Activated naive CD8-positive, alpha-beta T cell treated with anti-CD3 and anti-CD28 coated beads, Interleukin-2, amount 10 ng/mL, durations not matched to agents 7 days and 5 days (primary cell): ENCODE measurements at places on chromosomes 1 and 21. TPM values are rescaled to one million over a fixed set of nuclear protein-coding genes. Genes with fewer than 3 reads are reported as not detected.

RAVER2 gene
- total RNA-seq, result 9.2 TPM

RGS13 gene
- 0.08 TPM for total RNA-seq

KIF26B gene
- total RNA-seq, result not detected

PPIAL4G gene
- 1.8 TPM for total RNA-seq

DNA sequence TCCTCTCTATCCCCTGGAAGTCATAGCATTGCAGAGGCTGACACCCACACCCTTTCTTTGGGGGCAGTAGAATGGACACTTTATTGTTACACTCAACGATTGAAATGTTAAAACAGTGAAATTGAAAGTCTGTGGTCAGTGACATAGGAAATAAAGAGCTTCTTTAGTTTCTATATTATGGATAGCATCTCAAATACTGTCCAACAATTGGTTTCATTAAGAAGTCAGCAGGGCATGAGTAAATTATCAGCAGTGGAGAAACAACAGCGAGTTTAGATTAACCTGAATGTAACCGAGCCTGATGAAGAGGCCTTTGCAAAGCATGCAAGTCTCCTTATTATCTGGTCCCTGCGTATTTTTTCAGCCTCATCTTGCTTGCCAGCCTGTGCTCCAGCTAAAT is 350.7 kb downstream of the NTNG1 start:
- DNase-seq, result no peak

- DNase-seq, result no peak
Measured at GRCh38 chr1:150061632-150062101, 5.9 kb upstream of the VPS45 start.

GRCh38 chr1:9844756-9845155 is 21.0 kb upstream of the CLSTN1 start:
- DNase-seq, result no peak

DNA sequence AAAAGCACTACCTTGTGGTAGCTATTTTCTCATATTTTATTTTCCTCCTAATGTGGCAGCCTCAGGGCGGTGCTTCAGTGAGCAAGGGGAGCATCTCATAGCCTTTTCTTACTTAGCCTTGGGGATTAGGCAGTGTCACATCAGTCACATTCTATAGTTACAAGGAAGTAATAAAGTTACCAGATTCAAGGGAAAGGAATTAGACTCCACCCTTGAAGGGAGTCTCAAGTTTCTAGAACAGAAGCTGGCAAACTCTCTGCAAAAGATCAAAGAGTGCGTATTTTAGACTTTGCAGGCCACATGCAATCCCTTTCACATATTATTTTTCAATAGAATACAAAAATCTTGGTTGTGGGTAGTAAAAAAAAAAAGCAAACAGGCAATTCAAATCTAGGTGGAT is 350.4 kb downstream of the AMY1C start:
- no peak for DNase-seq

DNA sequence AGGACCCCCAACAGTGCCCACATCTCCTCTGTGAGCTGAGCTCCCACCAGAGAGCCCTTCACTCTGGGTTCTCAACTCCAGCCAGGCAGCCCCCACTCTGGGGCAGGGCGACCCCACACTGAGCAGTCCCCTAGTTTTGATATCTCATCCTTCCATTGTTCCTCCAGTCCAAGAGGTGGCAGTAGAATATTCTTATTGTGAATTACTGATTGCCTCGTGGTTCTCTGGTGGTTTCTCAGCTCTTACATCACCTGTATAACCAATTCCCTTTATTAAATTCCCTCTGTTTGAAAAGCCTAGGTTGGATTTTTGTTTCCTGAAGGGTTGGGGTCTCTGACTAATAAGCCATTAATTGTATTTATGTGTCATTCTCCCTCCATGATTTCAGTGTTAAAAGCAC is 407.5 kb downstream of the SETD4 start:
- no peak for DNase-seq
